ENCODE measurements at places on chromosomes 7 and 10.

- DNase-seq, result no peak
Observed at GRCh38 chr10:15140698-15141097, 27.8 kb downstream of the NMT2 start.

- no peak for DNase-seq
Observed at GRCh38 chr7:73954181-73954580, 73.8 kb upstream of the ELN start.

GRCh38 chr10:2834214-2834613 is 233.1 kb upstream of the PFKP start:
- DNase-seq, result no peak

GRCh38 chr10:75895259-75895658 is 463.8 kb downstream of the LRMDA start:
- no peak for DNase-seq

DNA sequence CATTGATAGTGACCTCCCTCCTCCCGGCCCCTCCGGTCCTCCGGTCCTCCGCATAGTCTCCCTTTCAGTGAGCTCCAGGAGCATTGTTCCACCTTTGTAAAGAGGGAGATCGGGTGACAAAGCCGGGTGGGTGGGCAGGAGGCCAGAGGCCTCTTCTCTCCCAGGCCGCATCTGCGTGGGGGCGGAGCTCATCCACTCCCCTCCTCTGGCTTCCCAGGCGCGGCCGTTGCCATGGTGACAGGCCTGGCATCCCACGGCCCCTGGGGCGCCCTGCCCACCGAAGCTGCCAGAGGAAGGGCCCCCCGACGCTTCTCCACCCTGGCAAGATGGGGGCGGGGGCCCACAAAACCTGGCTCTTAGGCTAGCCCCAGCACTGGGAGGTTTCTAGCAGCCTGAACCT is 4.4 kb upstream of the FZD9 start:
- DNase-seq, result no peak

DNA sequence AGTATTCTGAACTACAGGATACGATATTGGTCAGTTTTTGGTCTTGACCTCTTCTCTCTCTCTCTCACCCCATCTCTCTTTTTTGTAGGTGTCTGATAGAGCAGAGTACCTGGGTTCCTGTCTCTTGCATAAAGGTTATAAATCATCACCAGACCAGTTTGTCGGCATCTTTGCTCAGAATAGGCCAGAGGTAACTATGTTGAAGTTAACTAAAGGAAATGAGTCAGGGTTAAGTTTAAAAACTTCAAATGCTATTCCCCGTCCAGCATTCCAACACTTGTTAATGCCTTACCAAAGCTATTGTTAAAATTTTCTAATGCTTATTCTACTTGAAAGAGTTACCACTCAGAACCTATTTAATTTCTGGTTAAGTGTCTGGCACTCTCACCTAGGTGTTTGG is 30.7 kb downstream of the ACSL5 start:
- DNase-seq, result no peak

DNA sequence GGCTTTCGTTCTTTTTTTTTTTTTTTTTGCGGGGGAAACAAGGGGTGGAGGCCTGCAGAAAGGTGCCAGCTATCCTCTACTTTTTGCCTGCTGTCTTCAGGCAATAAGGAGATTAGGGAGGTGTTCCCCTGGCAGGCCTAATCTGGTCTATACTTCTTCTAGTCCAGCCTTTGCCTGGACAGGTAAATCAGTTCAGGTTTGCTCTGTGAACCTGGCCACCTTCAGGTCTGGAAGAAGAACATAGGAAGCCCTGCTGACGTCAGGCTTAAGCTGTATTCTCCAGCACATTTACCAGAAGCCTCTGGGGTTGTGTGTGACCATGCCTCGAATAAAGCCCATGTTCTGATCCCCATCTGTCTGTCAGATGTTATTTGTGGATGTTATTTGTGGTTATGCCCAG is 115.4 kb downstream of the SDK1 start:
- DNase-seq, result no peak

DNA sequence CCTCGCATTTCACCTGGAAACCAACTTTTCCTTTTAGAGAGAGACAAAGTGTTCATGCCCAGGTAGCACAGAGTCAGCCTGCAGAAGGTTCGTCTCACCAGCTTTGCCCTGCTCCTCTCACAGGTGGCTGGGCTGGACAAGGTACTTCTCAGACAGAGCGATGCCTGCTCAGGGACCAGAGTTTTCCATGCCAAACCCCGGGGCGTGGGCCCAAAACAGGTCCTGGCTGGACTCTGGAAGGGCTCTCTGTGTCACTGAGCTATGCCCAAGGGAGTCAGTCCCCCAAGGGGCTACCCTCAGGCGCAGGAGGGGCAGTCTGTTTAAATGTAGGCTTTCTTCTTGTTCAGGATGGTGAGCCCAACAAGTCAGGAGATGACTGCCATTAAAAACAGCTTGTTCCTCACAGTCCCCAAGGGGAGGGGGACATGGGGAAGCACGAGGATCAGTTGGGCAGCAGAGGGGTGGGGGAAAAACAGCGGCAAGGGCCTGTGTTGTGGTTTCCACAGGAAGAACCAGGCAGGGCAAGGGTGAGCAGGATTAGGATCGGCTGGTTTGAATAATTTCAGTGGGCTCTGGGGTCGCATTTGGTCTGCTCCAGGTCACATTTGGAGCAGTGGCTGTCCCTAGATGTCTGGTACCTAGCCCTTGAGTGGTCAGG is 55.5 kb upstream of the FIGNL1 start:
- DNase-seq, result no peak

- no peak for DNase-seq
Observed at GRCh38 chr7:47253650-47254080, 328.2 kb downstream of the TNS3 start.

- DNase-seq, result no peak
Observed at GRCh38 chr7:770336-770735, 43.3 kb upstream of the PRKAR1B start.

- no peak for DNase-seq
Observed at GRCh38 chr10:80161321-80162083, 29.0 kb downstream of the PLAC9 start.

DNA sequence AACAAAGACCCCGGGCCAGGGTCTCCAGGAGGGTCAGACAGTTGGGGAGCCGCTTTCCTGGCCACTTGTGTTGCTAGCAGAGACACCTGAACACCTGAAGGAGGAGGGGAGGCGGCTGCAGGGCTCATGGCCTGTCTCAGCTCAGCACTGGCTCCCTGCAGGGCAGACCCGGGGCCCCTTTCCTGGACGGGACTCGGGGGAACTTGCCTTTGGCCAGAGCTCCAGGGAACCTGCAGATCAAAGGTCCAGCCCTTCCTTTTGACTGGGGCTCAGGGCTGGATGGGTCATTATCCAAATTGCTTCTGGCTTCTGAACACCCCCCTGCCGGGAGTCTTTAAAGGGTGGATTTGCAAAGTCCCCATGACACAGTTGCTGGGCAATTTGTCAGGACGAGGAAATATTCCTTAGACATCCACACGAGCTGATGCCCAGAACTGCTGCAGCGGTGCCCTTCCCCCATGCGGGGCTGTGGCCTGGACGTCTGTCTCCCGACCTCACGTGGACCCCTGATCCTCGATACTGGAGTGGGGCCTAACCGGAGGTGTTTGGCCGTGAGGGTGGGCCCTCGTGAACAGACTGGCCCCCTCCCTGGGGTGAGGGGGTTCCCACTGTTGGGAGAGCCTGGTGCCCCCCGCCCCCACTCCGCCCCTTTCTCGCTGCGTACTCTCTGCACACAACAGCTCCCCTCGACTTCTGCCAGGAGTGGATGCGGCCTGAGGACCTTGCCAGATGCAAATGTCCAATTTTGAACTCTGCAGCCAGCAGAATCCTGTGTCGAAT is 194.3 kb downstream of the ELFN1 start:
- no peak for DNase-seq

DNA sequence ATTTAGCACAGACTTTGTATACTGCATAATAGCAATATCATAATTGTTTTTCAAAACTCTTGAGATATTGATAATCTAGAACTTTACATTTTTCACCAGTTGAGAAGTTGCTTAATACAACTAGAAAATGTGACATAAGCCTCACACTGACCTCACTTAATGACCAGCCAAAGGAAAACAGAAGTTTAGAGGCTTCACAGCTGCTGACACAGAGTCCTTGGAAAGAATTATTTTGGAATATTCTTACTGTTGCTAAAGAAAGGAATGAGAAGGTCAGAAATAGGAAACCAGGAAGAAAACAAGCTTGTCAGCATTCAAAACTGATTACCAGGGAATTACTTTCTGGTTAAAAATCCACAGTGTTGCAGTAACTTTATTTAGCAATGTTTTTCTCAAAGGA is 35.5 kb upstream of the WASL start:
- DNase-seq, result no peak

- DNase-seq, result no peak
Observed at GRCh38 chr10:124864421-124865193, 63.0 kb downstream of the ABRAXAS2 start.

DNA sequence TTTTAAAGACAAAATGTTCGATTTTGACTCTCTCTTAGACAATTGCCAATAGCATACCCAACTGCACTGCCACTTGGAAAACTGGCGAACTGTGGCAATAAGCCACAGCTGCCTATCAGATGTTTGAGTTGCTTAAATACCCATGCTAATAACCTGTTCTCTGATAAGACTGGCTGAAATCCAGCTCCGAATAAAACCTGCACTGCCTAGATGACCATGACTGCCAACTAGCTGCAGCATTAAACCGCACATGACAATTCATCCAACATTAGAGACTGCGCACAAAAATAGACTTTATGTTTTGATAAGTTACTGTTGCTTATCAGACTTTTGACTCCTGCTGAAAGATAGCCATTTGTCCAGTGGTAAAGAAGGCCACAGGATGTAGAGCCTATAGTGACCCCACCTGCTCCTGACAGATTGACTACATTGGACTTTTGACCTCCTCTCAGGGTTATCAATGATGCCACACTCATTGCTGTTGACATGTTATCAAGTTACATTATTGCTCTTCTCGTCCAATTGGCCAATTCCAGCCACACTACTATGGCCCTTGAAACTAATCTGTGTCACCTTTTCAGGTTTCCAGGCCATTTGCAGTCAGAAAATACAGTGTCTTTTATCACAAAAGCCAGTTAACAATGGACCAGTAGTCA is 299.0 kb downstream of the HGF start:
- no peak for DNase-seq

GRCh38 chr7:82044497-82045080 is 274.7 kb upstream of the HGF start:
- no peak for DNase-seq

GRCh38 chr7:27788437-27788836 is 48.5 kb downstream of the TAX1BP1 start:
- no peak for DNase-seq

DNA sequence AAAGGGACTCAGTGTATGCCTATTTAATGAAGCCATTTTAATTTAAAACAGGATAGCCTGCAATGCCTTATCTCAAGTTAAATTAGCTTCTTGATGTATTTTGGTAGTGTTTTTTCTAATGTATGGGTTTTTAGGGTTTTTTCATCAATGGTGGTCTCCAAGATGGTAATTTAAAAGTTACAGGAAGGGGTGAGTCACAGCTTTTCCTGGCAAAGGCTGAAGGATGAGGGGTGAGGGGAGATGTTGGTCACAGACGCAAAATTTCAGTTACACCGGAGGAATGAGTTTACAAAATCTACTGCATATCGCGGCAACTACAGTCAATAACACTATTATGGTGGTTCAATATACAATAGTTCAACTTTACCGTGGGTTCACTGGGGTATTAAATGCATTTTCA is 31.6 kb downstream of the CCDC3 start:
- DNase-seq, result no peak

DNA sequence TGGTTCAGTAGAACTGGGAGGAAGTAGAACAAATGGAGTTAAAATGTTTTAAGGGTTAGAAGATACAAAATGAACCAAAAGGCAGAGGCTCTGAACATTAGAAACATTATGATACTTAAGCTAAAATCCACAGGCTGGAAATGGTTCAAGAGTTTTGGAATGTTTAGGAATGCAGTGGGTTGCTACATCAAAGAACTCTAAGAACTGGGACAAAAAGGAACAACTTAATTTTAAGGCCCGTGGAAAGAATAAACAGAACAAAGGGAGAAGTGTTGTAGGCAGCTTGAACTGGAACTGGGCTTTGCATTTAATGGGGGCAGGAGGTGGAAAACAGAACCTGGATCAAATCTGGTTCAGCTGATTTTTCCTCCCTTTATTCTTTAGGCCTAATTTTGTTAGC is 3.5 kb upstream of the C7orf25 start:
- no peak for DNase-seq

DNA sequence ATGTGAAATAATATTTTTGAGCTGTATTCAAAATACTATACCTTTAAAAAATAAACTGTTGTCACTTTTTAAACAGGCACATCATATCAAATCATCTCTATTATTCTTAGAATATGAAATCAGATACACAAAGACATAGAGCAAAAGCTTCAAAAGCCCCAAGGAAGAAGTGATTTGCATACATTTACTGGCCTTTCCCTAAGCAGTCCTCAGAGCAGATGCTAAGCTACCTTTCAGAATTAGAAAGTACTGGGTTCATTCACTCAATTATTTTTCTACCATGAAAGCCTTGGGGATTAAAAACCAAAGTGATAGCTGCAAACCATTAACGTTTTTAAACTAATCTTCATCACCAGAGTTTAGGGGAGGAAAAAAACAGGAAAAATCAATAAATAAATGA is 55.8 kb upstream of the RNF148 start:
- DNase-seq, result no peak

DNA sequence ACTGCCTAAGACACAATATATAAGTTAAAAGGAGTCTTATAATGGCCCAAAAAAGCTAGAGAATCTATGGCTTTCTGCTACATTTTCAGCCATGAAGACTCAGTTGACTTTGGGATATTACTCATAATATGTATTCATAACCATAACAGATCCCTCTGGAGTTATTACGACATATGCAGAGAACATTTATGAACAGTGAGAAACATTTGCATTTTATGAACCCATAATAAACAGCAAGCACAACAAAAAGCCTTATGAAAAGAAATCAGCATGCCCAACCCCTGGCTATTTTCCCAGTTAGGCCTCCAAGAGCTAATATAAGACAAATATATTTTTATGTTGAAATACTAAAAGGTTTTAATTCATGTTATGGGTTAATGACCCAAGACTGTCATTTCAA is 52.4 kb downstream of the ARMH3 start:
- DNase-seq, result no peak

GRCh38 chr7:16668049-16668858 is 22.3 kb downstream of the BZW2 start:
- no peak for DNase-seq

DNA sequence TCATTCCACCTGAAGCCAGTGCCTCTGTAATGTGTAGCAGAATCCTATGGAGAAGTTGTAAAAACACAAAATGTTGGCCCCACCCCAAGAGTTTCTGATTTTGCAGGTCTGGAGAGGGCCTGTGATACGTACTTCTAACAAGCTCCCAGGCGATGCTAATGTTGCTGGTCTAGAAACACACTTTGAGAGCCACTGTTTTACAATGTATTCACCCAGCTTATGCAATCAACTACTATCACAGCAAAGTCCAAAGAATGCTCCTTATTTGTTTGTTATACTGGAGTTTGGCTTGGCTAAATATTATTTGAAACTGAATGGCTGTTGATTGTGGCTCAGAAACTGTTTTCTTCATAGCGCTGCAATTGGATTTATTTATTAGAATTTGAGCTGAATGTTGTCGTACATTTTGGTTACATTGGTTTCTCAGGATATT is 44.3 kb downstream of the DNAJB9 start:
- DNase-seq, result no peak

GRCh38 chr7:45650404-45651394 is 76.5 kb downstream of the ADCY1 start:
- no peak for DNase-seq

GRCh38 chr7:144682581-144683280 is 153.1 kb downstream of the TPK1 start:
- DNase-seq, result no peak
